ENCODE measurements at places on chromosomes 5 and 9.

DNA sequence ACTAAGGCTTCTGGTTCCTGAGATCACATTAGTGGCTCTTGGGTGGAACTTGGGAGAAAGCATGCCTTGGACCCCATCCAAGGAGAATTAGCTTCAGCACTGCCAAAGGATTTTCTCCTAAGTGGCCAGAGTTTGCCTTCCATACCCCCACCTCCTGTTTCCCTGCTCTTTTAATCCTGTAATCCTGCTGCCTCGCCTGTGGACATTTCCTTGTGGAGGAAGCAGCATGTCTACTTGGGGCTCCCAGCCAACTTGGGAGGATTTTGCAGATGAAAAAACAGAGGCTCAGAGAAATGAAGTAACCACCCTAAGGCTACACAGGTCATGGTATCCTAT lies 1.6 kb downstream of the ARSI start:
- peak; percentile 51 for DNase-seq

- no peak for DNase-seq
These were observed 10.1 kb upstream of the CDH9 start for GRCh38 chr5:27048510-27048909.

- DNase-seq: no peak
These were observed 178.3 kb downstream of the CWC27 start for GRCh38 chr5:64947031-64947430.

DNA sequence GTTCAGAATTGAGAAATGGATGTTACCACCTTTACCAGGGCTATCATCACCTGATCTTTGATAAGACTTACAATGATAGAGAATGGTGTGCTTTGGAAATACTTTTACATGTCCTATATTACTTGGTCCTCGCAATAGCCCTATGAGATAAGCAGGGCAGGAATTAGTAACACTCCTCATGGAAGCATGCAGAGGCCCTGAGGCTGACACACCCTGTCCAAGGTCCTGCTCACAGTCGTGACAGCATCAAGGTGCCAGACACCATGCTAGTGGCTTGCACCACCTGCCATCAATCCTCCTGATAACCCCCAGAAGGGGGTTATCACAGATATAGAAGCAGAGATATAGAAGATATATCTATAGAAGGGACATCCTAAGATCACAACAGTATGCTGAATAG lies 216.8 kb upstream of the TBC1D2 start:
- DNase-seq: no peak

DNA sequence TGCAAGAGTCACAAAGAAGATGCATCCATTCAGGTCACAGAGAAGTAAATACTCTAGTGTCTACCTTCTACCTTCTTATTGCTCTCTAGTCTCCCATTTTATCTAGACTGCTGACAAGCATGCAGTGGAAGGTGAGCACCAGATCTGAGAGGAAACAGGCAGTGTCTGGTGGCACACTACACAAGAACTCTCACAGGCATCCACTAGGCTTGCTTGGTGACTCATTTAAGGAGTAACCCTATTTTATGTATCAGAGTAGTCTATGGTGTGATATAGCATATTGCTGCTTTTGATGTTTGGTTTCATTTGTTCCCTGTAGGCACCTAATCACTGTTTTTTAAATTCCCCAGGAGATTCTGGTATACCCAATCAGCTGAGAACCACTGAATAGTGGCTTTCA lies 1.6 kb upstream of the THBS4 start:
- no peak for DNase-seq

GRCh38 chr9:124506433-124506832 lies 766 bp downstream of the NR5A1 start:
- no peak for DNase-seq

DNA sequence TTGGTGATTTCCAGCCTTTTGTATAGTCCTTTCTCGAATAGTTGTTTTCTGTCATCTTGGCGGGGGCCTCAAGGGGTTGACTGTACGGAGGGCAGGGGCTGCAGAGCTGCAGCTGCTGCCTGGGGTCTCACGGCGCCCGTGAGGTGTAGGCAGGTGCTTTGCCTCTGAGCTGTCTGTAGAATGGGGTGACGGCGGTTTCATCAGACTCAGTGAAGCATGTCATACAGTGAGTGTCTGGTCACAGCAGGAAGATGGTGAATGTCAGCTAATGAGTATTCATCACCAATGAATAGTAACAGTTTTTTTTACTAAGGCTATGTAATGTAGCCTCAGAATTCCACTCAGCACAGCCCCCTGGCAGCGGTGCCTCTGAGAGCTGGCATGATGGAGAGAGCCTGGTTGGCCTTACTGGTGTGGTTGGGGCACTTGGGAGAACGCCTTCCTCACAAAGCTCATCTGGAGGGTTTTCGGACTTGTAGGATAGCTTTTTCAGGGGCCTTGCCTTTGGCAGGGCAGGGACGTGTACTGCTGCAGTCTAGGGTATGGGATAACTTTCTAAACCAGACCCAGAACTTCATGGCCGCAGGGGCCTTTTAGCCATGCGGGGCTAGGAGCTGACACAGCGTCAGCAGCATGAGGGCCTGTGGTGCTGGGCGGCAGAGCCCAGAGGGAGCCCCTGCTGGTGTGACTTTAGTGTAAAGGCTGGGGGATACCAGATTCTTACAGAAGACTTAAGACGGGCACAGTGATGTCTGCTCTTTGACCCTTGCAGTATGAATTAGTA lies 15.0 kb downstream of the TENT4A start:
- no peak for DNase-seq

DNA sequence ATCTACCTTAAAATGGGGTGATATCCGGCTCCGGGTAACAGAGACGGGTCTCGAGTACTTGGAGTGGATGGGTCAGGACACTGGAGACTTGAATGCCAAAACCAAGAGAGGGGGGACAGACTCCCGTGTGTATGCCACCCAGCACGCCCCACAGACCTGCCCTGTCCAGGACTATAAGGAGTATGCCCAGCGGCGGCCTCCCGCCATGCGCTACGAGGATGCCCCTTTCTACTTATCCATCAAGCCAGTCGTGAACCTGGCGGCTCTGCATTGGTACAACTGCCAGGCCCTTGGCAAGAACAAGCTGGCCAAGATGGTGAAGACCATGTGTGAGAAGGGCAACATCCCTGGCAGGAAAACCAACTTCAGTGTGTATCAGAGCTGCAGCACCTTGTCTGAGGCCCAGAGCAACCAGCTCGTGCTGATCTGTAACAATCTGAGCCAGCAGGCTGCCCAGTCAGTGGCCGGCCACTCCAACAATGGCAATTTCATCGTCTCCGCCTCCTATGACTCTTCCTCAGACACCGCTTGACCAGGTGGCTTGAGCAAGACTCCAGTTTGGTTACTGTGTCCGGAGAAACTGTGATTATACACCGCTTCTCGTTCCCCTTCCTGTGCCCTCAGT lies 99.4 kb downstream of the INIP start:
- DNase-seq: no peak

All from EL (cell line).